ENCODE measurements at places on chromosomes 16 and 17. TPM values are rescaled to one million over a fixed set of nuclear protein-coding genes. Genes with fewer than 3 reads are reported as not detected.

BAIAP3 gene
- 6.9 TPM for polyA plus RNA-seq

RAB11FIP4 gene
- 6.9 TPM for polyA plus RNA-seq

CHD9NB gene
- polyA plus RNA-seq, result 12.1 TPM

FA2H gene
- polyA plus RNA-seq, result 3.4 TPM

CCDC43 gene
- polyA plus RNA-seq, result 35.7 TPM

KRT39 gene
- 0.35 TPM for polyA plus RNA-seq

CAMKK1 gene
- polyA plus RNA-seq, result 3.3 TPM

MYH11 gene
- polyA plus RNA-seq, result 53.0 TPM

All from right lung (tissue), 10 donors.